NCI-H774 (cell line): ENCODE measurements at places on chromosomes 3 and 15.

GRCh38 chr3:79490165-79491028, 277.4 kb downstream of the ROBO1 start:
- no peak for DNase-seq

DNA sequence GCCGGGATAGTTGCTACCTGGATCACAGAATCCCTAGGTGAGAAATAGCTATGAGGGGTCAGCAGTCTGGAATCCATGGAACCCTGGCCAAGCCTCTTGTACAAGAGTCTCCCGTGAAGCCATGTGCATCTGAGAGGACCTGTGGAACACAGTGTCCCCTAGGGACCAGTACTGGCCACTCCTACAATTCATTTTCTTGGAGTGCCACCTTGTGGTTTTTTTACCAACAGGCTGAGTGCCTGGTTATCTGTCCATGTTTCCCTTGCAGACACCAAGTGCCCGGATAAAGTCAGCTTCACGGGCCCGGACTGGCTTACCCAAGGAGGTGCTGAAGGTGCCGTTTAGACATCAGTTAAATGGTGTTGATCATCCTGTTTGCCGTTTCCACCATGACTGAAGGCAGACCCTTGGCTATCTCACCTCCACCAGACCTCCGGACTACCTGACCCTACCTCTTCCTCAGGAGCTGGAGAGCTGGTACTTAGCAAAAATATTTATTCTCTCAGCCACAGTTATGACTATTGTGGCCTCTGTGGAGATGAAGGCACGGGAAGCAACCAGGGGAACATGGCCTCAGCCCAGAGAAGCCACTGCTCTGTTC, 93.9 kb downstream of the RBPMS2 start:
- peak; percentile 15 for DNase-seq

- DNase-seq = no peak
Measured at GRCh38 chr3:9119331-9119730, 130.1 kb downstream of the SRGAP3 start.

DNA sequence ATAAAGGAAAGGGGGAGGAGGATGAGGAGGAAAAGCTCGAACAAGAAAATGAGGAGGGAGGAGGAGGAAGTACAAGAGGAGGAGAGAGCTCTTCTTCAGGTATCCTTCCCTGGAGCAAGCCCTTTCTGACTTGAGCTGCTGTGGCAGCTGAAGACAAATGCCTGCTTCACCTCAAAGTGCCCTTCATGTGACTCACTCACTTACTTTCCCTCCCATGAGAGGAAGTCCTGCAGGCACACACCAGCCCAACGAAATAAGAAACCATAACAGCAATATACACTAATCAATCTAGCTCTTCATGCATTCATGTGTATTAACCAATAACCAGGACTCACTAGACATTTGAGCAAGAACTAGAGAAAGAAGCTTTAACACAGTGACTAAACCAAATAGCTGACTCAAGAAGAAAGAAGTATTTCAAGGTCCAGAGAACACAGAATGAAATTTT, 251.9 kb downstream of the IGSF11 start:
- no peak for DNase-seq

DNA sequence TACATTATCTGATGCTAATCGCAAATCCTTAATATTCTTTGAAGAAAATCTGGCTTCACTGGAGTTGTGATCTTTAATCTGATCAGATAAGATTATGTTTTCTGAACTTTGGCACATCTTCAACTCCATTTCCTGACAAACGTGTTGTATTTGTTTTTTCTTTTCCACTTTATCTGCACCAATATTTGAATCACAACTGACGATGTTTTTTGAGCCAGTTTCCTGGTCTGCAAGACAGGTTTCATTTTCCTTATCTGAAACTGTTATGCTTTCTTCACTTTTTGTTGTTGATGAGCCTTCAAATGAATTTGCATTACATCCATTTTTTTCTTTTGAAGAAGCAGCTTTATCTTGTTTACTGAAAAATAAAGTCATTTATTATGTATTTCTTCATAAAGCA, 101.5 kb downstream of the ZNF280D start:
- DNase-seq = no peak

DNA sequence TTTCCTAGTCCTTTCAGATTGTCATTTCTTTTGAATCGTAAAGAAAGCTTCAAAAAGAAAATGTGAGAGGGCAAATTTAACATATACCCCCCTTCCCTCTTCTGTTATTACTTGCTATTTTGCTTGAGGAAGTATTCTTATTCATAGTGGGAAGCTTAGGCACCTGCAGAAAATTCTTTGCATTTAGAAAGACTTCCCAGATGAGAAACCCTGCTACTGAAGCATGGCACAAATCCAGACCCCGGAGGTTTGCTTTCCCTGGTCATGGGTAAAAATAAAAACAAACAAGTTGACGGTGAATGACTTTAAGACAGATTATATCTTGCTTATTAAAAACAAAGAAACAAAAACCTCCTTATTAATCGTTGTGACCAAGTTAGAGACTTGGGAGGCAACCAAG, 93.9 kb downstream of the IL5RA start:
- no peak for DNase-seq

GRCh38 chr15:52018244-52018643, 775 bp upstream of the MAPK6 start:
- no peak for DNase-seq

GRCh38 chr3:159786489-159787177, 202.0 kb upstream of the IL12A start:
- no peak for DNase-seq

DNA sequence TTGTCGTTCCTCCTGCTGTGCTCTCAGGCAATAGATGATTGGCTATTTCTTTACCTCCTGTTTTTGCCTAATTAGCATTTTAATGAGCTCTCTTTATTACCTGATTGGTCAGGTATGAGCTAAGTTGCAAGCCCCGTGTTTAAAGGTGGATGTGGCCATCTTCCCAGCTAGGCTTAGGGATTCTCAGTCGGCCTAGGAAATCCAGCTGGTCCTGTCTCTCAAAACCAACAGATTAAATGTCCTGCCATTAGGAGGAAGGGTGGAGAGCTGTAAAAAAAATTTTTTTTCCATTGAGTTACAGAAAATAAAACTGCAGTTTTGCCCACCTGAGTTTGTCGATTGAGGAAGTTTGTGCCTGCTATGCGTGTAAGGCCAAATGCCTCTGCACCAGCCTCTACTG, 5.4 kb upstream of the ACSBG1 start:
- no peak for DNase-seq

DNA sequence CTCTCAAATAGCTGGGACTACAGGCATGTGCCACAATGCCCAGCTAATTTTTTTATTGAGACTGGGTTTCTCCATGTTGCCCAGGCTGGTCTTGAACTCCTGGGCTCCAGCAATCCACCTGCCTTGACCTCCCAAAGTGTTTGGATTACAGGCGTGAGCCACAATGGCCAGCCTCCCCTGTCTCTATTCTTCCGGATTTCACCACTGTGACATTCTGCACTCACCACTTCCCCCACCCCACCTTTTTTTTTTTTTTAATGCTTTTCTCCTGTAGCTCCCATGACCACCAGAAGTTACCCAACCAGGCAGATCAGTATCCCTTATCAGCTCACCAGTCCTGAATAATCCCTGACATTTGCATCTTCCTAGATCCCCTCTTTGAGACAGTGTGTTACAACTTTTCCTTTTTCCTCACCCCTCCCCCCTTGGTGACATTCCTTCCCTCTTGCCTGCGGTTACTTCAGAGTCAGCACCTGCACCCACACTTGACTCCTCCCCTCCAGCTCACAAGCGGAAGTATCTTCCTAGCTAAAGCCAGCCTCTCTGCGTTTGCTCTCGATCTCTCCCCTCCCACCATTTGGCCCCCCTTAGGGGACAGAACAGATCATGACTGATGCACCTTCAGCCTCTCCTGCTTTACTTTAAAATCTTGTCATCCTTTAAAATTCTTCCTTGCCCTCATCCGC, 13.5 kb upstream of the ZNF592 start:
- DNase-seq = peak; percentile 44

DNA sequence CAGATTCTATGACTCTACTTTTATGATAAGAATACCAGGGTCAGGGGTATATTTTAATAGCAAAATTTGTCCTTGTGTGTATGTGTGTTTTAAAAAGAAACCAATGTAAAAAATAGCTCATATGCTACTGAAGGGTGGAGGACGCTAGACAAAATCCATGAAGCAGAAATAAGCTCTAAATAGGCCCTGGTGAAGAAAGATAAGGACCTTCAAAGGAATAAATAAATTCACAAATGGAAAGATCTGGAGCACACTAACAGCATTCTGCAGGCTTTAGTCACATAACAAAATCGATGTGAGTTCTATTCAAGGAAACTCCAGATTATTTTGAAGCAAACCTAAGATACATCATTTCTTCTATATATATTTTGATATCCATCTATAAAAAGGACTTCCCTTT, 27.2 kb upstream of the ATP11B start:
- no peak for DNase-seq

- DNase-seq = no peak
Measured at GRCh38 chr3:141331377-141332318, 36.7 kb upstream of the ZBTB38 start.

- no peak for DNase-seq
Measured at GRCh38 chr15:90161950-90162361, 39.2 kb upstream of the SEMA4B start.

DNA sequence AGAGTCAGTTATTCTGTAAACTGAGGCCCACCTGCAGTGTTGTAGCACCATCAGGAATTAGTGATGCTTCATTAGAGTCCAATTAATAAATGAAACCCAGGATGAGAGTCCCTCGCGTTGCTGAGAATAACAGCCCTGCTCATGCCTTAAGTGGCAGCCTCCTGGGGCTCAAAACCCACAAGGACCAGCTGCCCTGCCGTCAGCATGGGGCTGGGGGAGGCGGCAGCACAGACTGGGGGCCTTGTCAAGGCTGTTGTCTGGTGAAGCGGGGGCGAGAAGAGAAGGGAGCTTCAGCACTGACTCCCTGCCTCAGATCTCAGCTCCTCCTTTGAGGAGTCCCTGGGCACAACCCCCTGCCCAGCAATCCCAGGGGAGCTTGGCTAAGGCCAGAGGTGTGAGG, 21.0 kb downstream of the CCDC33 start:
- DNase-seq = no peak

GRCh38 chr3:158018462-158018861, 87.8 kb downstream of the SHOX2 start:
- DNase-seq = no peak
